ENCODE measurements at places on chromosomes 11 and 22. TPM values are rescaled to one million over a fixed set of nuclear protein-coding genes. Genes with fewer than 3 reads are reported as not detected.
A peak's percentile ranks its signal among the peaks of the same experiment; 100 is the strongest.

- peak; percentile 24 for DNase-seq
Observed at GRCh38 chr22:32050678-32051515, 7.8 kb downstream of the SLC5A1 start.

DNA sequence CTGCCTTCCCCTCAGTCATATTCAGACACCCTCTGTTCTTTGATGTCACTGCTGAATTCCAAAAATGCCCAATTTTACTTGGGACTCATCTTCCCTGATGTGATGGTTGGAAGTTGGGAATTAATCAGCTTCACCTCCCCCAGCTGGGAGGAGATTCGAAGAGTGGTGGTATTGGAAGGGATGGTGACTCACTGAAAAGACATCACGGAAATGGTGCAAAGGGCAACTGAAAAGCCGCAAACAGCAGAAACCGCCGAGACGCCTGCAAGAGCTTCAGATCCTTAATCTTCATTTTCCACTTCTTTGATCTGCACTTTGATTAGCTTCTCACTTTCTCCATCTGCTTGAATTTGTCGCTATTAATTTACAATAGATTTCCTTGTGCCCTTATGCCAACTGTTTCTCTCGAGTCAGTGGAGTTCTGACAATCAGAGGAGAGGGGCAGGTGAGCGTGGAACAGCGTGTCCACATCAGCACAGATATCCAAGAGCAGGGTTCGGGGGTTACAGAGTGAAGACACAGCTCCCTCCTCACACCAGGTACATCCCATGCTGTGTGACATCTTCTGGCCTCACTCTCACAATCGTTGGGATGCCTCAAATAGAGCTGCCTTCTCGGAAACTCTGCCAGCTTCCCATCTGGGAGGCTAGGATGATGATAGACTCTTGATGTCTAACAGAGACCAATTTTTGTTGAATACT is 325.4 kb downstream of the BRD1 start:
- DNase-seq = no peak

- no peak for DNase-seq
Observed at GRCh38 chr11:75077316-75077715, 19.4 kb downstream of the OR2AT4 start.

DNA sequence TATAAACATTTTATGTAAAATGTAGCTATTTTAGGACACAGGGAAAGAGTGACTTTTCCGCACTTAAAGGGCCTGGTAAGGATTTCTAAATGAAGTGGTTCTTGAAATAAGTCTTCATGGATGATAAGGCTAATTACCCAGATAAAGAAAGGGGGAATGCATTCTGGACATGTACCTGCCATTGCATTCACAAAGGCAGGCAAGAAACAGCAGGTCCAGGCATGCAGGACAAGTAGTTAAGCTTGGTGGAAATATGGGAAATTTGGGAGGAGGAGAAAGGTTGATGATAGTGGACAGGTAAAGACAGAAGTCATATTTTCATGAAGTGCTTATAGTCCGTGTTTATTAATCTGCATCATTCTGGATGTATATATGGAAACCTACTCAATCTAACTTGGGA is 621.2 kb downstream of the NTM start:
- DNase-seq = no peak

DNA sequence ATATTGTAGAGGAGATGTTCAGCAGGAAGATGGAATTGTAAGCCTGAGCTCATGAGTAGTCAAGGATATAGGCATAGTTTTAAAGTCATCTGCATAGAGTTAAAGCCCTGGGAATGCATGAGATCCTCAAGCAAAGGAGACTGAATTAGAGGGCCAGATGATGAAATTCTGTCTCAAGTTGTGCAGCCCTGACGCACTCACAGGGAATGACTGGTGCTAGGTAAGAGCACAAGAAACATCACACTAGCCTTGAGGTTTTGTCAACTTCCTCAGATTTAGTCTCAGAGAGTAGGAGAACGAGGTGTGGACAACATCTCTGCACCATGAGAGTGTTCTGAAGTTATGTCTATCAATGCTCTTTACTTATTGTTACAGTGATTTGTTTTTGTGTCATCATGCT is 5.8 kb downstream of the RAB38 start:
- no peak for DNase-seq

DNA sequence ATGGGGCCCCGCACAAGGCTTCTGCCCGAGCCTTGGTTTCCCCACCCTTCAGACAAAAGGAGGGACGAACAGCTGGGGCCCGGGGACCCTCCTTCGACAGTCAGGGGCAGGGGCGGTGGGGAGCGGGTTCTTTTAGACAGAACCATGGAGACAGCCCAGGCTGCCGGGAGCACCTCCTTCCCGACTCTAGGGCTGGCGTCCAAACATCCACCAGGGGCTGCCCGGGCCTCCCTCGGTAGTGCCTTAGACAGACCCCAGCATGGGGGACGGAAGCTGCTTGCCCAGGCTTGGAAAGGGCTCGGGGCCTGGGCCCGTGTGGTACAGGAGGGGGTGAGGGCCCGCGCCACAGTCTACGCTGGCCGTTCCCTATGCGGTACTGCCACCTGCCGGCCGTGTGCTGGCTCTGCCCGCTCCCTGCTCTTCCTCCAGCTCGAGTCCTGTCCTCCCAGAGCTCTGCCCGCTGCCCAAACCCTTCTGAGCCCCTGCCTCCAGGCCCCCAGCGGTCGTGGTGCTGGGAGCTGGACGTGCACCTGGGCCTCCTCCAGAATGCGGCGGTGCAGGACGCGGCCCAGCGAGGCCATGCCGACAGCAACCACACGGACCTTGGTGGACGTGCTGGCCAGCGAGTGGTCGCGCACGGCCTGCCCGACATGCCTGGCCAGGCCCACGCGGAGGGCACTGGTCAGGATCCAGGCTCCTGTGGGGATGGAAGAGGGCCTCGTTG is 20.1 kb downstream of the TSSC4 start:
- peak; percentile 64 for DNase-seq

DNA sequence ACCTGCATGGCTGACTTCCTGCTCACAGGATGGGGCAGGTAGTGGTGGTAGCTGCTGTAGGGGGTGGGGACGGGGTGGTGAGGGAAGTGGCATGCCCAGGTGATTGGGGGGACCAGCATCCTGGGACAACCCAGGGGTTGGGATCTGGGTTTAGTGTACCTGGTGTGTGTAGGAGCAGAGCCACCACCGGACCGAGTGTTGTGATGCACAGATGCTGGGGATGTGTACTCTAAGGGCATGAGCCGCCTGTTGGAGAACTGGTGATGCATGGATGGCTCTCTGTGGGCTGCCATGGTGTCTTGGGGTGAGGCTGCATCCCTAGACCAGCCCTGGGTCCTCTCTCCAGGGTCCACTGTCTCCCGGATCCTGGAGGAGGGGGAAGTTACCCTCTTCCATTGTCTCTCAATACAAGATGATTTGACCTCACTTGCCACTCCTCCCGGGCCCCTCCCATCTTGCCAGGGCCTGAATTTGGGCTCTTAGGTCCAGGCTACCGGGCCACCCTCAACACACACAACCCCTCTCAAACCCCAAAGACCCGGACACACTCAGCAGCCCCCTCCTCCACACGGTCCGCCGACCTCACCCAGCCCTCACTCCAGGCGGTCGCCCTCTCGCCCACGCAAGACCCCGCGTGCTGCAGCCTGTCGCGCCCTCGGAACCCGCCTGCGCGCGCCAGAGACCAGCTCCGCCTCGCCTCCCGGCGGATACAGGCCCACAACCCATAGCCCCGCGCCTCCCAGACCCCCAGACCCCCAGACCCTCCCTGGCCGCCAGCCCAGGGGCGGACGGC is 619 bp downstream of the LRRC75B start:
- no peak for DNase-seq

- no peak for DNase-seq
Observed at GRCh38 chr11:79087961-79088318, 352.9 kb downstream of the TENM4 start.

- DNase-seq = no peak
Observed at GRCh38 chr11:126538071-126538470, 182.6 kb downstream of the ST3GAL4 start.

Gene GGTLC2
- not detected for total RNA-seq

Gene APOA4
- not detected for total RNA-seq

GRCh38 chr11:30360741-30361140 is 37.8 kb downstream of the ARL14EP start:
- DNase-seq = no peak

- DNase-seq = no peak
Observed at GRCh38 chr11:78791254-78791653, 216.6 kb upstream of the NARS2 start.

- no peak for DNase-seq
Observed at GRCh38 chr22:41528132-41528766, 16.0 kb downstream of the POLR3H start.

Gene INPP5J
- 0.11 TPM for total RNA-seq

DNA sequence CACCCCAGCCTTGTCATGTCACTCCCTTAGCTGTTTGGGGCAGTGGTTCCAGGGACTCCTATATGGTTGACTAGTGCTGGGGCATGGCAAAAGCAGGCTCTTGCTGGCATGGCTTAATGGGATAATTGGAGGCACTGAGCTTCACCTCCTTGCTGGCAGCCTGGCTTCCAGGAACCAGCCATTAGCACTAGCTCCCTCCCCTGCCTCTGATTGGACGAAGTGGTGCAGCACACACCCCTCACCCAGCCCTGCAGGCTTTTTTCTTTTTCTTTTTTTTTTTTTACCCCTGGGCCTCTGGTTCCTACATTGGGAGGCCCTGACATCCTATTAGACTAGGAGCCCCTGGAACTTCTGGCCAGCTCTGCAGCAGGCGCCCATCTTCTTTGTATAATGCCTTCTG is 18.6 kb downstream of the PHLDB1 start:
- DNase-seq = no peak

DNA sequence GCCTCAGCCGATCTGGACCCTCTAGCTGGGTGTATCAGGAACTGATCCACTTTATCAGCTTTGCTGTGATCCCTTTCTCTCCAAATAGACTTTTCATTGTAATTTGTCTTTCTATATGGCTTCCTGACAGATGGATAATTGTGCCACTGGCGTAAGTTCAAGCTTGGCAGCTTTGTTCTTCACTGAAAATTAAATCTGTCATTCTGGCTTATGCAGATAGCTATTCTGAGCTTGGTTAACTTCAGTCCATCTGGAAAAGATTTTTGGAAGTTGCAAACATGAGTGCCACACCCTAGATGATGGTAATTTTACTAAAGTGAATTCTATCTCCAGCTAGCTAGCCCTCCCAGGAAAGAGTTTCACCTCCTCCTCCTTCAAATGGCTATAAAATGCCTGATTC is 8.1 kb downstream of the OR5A2 start:
- no peak for DNase-seq

Gene SCGB1A1
- total RNA-seq = not detected

Gene APOBEC3H
- total RNA-seq = 1.6 TPM

Gene GPHA2
- not detected for total RNA-seq

GRCh38 chr22:38870791-38871359 is 1.1 kb downstream of the CBX6 start:
- no peak for DNase-seq

GRCh38 chr22:29071261-29072045 is 1.4 kb upstream of the KREMEN1 start:
- no peak for DNase-seq

GRCh38 chr22:42978453-42979103 is 36.4 kb downstream of the PACSIN2 start:
- no peak for DNase-seq

Gene OR8G5
- not detected for total RNA-seq

Gene LDHAL6A
- not detected for total RNA-seq

- DNase-seq = peak; percentile 73
Observed at GRCh38 chr11:795634-796564, 2.2 kb downstream of the SLC25A22 start.

GRCh38 chr11:100863080-100863581 is 176.0 kb downstream of the ARHGAP42 start:
- no peak for DNase-seq

GRCh38 chr11:127950162-127950561 is 637.2 kb downstream of the ETS1 start:
- DNase-seq = no peak

- no peak for DNase-seq
Observed at GRCh38 chr11:35402751-35403660, 16.4 kb downstream of the SLC1A2 start.

DNA sequence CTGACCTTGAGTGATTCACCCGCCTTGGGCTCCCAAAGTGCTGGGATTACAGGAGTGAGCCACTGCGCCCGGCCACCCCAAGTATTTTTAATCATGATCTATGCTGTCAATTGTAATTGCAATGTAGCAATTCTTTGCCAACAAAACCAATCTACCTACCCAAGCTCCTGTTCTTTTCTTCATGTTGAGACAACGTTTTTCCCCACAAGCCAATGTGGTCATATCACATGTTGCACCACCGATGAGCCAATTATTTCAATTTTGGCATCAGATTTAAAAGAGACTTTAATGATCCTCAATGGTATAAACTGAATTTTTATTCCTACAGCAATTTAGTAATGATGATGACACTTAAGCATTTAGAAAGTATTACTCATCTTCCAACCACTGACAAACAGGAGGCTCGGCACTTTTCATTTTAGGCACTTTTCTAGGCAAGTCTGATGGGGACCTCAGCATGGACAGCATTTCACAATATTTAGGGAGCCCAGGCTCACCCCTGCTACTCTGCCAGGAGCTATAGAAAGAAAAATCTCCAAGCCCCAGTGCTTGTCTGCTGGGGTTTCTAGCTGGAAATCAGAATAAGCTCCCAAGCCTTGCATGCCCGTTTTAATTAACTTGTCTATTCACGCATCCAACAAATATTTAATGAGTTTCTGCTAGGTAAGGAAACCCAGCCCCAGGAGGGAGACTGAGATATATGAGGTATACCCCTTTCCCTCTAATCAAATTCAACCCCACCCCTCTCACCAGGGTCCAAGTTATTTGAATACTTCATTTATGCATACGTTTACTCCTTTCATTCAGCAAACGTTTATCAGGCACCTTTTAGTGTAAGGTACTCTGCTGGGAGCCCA is 291.4 kb downstream of the ST3GAL4 start:
- DNase-seq = no peak

- no peak for DNase-seq
Observed at GRCh38 chr11:61104963-61105362, 2.7 kb downstream of the CD5 start.

GRCh38 chr22:40383905-40384304 is 13.5 kb downstream of the SGSM3 start:
- no peak for DNase-seq

Gene USP35
- 23.4 TPM for total RNA-seq

GRCh38 chr22:46373921-46374662 is 38.6 kb downstream of the TRMU start:
- peak; percentile 23 for DNase-seq

Gene LIN7C
- total RNA-seq = 26.0 TPM

DNA sequence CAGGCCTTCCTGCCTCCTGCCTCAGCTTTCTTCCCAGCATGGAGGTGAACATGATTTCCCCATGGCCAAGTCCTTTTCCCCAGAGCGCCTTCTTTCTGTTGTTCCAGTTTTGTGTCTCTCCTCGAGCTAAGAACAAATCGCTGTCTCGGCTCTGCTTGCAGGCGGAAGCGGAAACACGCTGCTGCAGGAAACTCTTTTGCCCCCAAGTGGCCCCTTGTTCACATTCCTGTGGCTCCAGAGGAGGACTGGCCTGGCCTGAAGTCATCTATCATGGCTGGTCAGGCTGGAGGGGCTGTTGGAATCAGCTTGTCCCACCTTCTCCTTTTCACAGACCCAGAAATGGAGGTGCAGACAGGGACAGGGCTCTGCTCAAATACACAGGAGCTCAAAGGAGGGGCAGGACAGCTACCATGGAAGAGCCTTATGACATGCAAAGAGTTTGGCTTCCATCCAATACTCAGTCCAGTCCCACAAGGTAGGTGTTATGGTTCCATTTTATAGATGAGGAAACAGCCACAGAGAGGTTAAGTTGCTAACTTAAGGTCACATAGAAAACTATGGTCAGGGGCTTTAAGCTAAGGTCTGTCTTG is 182.2 kb upstream of the SYT13 start:
- no peak for DNase-seq

Data from CD8-positive, alpha-beta T cell (primary cell).